ENCODE measurements at places on chromosomes 3 and 15.

DNA sequence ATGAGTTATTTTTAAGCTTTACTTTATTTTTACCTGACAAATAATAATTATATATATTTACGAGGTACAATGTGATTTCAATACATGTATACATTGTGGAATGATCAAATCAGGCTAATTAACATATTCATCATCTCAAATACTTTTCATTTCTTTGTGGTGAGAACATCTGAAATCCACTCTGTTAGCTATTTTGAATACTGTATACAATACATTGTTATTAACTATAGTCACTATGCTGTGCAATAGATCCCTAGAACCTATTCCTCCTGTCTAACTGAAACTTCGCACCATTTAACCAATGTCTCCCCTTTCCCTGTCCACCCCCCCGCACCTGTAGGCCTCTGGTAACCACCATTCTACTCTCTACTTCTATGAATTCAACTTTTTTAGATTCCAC, 7.9 kb upstream of the SPPL2A start:
- DNase-seq: no peak

- DNase-seq: no peak
These were observed 115.9 kb downstream of the ASB7 start for GRCh38 chr15:100718075-100718980.

- DNase-seq: no peak
These were observed 596 bp downstream of the BTD start for GRCh38 chr3:15602146-15602536.

DNA sequence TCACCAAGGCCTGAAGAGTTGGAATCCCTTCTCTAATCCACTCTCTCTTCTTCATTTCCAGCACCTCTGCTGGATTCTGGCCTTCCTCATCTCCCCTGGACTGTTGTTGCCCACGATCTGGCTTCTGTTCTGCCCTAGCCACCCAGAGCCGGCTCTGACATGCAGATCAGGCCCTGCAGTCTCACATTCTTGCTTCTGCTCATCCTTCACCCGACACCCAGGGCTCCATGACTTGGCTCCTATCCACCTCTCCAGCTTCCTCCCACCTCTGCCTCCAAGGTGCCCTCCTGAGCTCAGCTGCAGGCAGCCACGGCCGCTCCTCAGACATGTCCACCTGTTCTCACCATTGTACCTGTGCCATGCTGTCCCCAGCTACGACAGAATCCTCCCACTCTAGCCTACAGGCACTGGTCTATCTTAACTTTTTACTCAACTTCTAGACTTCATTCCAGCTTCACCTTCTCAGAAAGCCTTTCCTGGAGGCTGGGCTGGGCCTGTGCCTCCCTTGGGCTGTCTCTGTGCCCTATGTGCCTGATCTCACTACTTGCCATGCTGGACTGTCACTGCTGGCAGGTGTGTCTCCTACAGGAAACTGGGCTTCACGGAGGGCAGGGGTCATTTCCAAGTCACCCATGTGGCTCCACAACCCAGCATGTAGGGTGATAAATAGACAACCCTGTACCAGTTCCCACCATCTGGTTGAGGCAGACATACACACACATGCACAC, 16.0 kb upstream of the TBC1D21 start:
- DNase-seq: no peak

GRCh38 chr3:28053759-28054158, 187.7 kb upstream of the CMC1 start:
- no peak for DNase-seq

- no peak for DNase-seq
These were observed 14.6 kb upstream of the TFRC start for GRCh38 chr3:196096382-196096953.

DNA sequence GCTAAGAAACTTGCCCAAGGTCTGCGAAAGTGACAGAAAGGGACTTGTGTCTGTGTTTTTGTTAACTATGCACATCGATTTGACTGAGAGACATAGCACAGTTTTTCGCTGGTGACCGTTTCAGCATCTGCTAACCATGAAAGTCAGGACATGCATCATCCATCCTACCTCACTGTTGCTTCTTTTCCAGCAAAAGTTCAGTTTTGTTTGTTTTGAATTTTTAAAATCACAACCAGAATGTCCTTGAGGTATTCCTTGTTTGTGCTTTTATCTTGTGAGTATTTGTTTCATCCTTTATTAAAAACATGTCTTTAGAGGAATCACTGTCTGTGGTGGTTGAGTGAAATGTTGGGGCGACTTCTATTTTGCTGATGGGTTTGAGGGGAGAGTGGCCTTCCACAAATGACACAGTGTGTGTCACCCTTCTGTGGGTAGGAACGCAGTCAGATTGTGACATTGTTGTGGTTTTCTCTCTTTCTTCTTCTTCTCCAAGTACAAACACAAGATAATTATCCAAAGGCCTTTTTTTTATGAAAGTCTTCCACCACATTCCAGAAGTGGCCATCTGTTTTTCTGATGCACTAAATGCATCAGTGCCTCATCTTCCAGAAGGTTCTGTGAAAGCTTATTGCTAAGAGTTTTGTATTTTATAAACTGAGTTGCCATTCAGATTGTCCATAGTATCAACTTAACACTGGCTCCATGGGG, 214.4 kb upstream of the NR2E3 start:
- DNase-seq: no peak

DNA sequence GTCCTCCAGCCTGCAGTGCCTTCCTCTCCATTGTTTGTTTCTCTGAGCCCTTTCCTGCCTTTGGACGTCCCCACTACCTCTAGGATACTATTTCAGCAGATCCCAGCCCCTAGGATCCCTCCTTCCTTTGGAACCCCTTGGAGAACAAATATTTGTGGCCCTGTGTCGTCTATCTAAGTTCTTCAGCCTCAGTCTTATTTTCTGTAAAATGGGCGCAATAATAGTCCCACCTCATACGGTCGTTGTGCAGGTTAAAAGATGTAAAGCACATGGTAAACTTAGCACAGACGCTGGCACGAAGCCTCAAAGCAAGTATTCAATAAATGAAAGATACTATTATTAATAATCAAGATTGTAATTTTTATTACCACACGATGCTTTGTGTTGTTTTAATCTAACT, 122.0 kb downstream of the SV2B start:
- no peak for DNase-seq

DNA sequence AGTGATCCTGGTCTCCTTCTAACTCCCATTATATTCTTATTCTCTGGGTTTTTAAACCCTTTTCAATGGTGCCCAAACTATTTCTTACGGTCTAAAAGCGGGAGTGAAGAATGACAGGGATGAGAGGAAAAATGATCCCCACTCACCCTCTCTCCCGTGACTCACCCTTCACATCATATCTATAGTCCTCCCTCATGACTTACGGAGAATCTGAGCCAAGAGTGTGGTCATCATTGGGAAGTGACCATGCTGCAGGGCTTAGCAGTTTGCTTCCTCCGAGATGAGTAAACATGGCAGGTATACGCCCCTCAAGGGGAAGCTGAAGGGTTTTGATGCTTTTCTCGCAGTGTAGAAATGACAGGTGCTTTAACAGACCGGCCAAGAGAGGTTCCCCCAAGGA, 274.0 kb downstream of the RYR3 start:
- no peak for DNase-seq
